ENCODE measurements at places on chromosomes 4 and X. TPM values are rescaled to one million over a fixed set of nuclear protein-coding genes. Genes with fewer than 3 reads are reported as not detected.

The PAGE2 gene
- not detected for total RNA-seq

The SLC9A7 gene
- total RNA-seq: 8.2 TPM

The MBNL3 gene
- 4.7 TPM for total RNA-seq

The GUCY1A1 gene
- 0.79 TPM for total RNA-seq

The VCX gene
- not detected for total RNA-seq

The GAB1 gene
- 10.8 TPM for total RNA-seq

The CLDN34 gene
- total RNA-seq: not detected

The USP51 gene
- total RNA-seq: 0.13 TPM

The PPP1R2C gene
- total RNA-seq: not detected
